Stimulated activated CD8-positive, alpha-beta memory T cell treated with anti-CD3 and anti-CD28 coated beads, Interleukin-4, amount 100 ng/mL, for 48 hours (primary cell): ENCODE measurements at places on chromosomes 16 and 17.

DNA sequence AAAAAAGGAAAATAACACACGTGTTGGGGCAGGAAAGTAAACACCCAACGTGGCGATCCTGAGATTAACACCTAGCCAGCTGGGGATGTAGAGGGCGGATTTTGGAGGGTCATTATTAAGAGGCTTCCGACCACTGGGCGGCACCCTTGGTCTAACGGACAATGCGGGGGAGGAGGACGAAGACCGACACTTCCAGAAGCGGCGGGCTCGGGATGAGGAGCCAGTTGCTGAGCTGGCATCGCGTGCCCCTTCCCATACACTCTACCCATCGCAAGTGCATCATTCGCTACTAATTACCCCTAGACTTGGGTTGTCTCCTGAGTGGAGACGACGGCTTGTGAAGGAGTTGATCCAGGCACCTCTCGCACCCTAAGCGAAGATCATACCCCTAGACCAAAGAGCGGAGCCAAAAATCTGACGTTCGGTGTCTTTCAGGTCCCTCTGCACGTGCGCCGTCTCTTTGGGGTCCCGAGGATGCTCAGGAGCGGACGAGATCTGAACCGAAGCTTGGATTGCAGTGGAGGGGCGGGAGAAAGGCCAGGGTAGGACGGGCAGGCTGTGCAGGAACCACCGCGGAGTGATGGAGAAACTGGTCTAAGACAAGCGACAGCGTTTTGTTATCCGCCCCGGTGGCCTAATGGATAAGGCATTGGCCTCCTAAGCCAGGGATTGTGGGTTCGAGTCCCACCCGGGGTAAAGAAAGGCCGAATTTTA is 17.6 kb downstream of the ZNF213 start:
- DNase-seq, result peak; percentile 98

DNA sequence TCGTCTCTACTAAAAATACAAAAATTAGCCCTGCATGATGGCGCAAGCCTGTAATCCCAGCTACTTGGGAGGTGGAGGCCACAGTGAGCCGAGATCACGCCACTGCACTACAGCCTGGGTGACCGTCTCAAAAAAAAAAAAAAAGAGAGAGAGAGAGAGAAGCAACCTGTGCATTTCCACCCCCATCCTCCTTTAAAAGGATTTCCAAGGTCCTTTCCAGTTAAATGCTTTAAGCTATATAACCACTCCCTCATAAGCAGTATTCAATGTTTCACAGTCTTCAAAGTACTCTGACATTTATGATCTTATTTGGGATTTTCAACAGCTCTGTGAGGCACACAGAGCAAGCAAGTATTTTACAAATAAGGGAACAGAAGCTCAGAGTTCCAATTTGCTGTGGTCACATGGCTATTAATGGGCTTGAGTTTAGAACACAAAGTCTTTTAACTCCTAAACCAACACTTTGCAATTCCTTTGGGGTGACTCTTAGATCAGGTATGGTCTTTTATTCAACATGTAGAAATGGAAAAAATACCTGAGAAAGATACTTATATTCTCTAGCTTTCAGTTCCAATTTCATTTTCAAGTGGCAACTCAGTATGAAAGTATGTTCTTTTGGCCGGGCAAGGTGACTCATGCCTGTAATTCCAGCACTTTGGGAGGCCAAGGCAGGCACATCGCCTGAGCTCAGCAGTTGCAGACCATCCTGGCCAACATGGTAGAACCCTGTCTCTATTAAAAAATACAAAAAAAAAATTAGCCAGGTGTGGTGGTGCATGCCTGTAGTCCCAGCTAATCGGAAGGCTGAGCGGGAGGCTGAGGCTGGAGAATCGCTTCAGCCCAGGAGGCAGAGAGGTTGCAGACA is 31.3 kb downstream of the SPOP start:
- DNase-seq, result peak; percentile 55

DNA sequence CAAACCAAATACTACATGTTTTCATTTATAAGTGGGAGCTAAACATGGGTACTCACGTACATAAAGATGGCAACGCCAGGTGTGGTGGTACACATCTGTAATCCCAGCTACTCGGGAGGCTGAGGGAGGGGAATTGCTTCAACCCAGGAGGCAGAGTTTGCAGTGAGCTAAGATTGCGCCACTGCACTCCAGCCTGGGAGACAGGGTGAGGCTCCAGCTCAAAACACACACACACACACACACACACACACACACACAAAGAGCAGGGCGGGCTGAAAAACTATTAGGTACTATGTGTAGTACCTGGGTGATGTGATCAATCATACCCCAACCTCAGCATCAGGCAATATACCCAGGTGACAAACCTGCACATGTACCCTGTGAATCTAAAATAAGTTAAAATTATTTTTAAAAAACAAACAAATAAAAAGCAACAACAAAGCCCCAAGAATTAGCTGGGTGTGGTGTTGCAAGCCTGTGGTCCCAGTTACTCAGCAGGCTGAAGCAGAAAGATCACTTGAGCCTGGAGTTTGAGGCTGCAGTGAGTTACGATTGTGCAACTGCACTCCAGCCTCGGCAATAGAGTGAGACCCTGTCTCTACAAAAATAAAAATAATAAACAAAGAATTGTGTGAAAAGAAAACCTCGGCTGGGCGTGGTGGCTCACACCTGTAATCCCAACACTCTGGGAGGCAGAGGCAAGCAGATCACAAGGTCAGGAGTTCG is 11.9 kb upstream of the FAAP100 start:
- DNase-seq, result no peak

DNA sequence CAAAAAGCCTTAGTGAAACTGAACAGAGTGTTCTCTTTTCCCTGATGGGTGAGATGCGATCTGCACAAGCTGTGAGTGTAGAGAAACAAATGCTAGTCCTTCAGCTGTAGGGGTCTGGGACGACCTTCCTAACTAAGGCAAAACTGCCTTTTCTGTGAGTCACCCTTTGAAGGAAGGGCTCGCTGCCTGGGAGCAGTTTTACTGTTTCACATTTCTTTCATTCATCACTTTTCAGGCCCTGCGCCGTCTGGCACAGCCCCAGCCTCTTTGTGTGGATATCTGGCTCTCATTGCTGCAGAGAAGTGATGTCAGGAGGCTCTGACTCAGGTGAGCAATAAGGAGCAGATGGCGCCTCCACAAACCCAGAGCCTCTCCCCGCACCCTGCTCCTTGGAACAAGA is 57.4 kb downstream of the HS3ST3A1 start:
- no peak for DNase-seq

DNA sequence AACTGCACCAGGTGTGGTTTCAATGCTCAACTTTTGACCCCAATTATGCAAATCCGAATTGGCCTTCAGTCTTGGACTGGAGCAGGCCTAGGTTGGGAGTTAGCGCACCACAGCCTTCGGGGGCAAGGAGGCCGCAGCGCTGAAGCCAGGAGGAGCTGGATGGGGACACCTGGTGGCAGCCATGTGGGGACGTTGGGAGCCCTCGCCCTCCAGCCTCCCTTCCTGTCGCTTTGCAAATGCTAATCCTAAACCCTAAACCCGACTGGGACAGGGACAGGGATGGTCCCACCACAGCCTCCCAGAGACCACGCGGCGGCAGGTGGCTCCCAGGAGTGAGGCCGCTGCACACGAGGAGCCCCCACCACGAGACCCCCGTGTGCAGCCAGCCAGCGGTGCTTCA is 58.7 kb downstream of the KLHDC4 start:
- DNase-seq, result no peak

GRCh38 chr17:33464669-33465280 is 171.7 kb upstream of the ASIC2 start:
- no peak for DNase-seq

DNA sequence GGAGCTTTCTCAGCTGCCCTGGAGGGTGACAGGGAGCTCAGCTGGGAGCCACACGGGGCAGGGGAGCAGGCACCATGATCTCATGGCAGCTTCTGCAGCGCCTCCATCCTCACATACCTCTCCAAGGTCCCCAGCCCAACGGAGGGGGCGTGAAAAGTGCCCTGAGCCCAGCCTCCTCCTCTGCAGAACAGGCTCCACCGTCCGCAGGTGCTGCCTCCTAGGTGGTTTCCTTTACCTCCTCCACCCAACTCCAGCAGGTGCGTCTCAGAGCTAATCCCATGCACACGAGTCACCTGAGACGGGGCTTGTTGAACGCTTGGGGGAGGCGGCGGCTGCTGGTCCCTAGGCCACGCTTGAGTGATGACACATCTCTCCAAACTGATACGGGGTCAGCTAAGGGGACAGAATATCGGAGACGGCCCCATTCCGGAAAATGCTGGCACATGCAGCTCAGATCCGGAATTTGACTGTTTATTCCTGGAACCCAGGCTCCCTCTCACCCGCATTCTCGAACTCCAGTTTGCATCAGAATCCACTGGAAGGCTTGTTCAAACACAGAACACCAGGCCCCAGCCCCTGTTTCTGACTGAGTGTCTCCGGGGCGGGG is 387 bp upstream of the SLC38A8 start:
- no peak for DNase-seq

DNA sequence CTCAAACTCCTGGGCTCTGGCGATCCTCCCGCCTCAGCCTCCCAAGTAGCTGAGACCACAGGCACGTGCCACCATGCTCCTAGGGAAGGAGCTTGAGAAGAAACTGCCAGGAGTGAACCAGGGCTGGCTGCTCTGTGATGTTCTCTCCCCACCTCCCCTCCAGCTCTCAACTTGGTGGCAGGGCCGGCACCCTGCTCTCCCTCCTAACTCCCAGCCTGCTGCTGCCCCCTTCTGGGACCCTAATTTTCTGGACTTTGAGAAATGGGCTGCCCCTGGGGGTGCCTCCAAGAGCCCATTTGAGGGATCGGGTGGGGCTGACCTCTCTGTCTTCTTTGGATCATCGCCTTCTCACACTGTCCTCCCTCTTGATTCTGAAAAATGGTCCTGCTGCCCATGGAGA is 14.9 kb upstream of the STAT3 start:
- DNase-seq, result peak; percentile 79

GRCh38 chr16:8087597-8088289 is 502.6 kb downstream of the TMEM114 start:
- no peak for DNase-seq

DNA sequence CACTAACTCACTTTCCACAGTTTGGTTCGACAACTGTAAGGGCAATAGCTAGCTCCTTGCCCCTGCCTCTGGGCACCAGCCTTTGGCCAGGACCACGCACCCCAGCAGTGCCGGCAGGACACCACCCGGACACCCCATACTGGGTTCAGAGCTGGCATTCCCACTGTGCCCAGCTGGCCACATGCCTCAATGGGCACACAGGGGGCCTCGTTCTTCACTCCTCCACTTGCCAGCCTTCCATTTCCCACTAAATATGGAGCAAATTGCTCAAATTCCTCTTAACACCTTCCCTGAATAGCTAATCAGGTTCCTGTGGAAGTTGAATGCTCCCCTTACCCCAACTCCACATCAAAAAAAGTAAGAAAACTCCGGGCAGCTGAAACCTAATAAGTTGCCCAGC is 52.5 kb downstream of the PIPOX start:
- no peak for DNase-seq

DNA sequence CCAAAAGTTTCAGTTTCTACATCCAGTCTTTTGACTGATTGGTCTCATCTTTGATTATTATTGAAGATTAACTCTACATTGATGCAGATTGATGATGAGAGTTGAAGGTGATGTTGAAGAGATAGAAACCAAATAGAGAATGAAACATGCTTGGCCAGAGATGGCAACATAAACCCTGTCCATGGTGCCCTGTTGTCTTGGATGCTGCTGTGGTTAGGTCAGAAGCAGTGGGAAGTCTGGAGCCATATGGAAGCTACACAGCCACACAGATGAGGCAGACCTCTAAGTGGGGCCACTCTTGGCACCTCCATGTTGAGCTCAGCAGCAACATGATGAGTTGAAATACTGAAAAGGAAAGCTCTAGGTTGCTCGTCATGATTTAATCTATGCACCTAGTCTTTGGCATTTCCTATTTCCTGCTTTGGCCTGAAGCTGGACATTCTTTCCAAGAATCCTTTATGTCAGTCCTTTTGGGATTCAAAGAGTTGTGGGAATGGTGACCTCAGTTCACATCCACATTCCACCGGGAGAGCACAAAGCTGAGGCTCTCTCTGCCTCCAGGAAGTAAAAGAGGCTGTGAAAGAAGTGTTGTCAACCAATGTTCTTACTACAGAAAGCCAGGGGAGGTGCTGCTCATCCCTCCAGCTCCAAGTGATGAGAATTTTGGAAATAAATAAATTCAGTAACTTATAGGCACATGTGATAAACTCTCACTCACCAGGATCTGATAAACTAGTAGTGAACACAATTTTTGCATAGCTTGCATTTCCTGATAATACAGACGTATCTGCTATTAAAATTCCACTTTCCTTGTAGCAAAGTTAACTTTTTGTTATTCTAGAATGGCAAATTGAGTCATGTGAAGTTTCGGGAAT is 127.7 kb upstream of the MAF start:
- DNase-seq, result no peak

DNA sequence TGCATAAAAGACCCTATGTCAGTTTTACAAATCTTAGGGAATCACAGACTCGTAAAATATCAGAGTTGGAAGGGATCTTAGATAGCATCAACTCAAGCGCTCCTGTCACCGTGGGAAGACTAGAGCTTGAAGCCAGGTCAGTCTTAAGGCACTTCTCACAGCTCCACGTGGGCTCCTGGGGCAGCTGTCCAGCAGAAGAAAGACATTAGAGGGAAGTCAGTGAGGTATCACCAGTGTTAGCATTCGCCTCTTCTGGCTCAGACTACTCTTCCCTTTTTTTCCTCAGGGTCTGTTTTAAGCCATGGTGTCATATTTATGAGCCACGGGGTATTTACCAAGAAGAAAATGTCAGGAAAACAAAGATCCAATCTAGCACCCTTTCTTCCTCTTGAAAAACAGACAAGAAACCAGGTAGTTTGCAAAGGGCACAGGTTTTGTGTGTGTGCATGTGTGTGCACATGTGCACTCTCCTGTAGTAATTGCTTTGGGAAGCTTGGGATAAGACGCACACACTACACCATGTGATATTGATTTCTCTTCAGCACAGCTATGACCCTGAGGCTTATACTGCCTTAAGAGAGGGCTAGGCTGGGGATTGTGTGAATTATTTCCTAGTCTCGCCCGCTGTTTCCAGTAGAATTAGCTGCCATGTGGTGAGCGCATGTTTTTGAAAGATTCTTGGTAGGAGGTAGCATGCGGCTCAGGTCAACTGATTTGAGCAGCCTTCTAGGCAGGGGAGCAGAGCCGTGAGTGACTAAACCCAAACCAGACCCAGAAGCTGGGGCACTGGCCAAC is 61.0 kb upstream of the ELAC2 start:
- DNase-seq, result no peak

- DNase-seq, result no peak
These were observed 8.4 kb downstream of the FBXO47 start for GRCh38 chr17:38958756-38959155.

GRCh38 chr17:64718058-64718457 is 56.0 kb upstream of the SMURF2 start:
- no peak for DNase-seq

GRCh38 chr16:73095142-73095820 is 47.4 kb upstream of the ZFHX3 start:
- DNase-seq, result no peak

DNA sequence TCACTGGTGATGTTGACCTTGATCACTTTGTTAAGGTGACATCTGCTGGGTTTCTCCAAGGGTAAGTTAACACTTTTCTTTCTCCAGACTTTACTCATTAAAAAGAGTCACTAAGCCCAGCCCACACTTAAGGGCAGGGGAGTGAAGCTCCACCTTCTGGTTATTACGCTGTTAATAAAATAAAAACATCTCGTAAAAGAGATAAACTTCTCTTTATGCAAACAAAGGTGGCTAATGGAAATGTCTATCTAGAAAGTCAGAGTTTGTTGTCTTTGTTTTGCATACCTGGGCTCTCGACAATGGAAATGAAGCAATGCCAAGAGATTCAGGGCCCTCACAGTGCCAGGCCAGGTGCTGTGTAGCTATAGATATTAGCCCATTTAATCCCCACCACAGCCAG is 134.4 kb downstream of the ZFHX3 start:
- DNase-seq, result no peak
